Left renal pelvis (tissue), 4 donors: ENCODE measurements at places on chromosomes 1 and 21.

GRCh38 chr1:40397258-40397657 lies 23.7 kb downstream of the SMAP2 start:
- no peak for DNase-seq

DNA sequence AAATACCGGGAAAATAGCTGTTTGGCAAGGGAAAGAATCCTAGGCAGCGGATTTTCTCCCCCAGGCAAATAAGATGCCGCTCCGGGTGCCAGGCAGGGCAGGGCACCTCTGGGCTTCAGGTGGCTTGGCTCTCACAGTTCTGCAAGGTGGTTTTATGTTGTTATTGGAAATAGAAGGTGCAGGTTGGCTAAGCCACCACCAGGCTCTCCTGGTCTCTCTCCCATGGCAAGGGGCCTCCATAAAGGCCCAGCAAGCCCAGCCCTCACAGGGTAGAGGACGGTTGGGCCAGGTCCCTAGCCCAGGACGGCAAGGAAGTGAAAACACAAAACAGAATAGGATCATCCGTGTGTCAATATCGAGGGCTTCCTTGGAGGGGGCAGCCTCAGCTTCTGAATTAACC lies 37.6 kb upstream of the GPR153 start:
- DNase-seq: no peak

GRCh38 chr1:229884765-229885164 lies 182.3 kb upstream of the GALNT2 start:
- DNase-seq: no peak

- no peak for DNase-seq
These were observed 66.1 kb downstream of the TENT5C start for GRCh38 chr1:117671781-117672501.

DNA sequence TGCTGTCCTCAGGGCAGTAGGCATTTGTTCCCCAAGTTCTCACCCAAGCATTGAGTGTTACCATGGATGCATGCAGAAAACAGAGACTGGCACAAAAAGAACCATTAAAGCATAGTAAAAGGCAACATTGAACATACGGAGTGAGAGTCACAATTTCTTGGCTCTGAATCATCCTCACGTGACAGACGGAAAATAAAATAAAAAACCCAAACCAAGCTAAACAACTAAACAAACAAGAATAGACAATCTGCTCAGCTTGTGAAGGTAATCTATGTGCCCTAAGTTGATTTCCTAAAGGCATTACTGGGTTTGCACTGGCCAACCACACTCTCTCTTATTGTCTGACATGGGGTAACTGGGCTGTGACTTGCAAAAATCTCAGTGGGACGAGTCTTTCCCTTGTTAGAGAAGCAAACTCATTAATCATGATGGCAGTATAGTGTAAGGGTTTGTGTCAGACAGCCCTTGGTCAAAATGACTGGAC lies 306.0 kb downstream of the ASTN1 start:
- no peak for DNase-seq

DNA sequence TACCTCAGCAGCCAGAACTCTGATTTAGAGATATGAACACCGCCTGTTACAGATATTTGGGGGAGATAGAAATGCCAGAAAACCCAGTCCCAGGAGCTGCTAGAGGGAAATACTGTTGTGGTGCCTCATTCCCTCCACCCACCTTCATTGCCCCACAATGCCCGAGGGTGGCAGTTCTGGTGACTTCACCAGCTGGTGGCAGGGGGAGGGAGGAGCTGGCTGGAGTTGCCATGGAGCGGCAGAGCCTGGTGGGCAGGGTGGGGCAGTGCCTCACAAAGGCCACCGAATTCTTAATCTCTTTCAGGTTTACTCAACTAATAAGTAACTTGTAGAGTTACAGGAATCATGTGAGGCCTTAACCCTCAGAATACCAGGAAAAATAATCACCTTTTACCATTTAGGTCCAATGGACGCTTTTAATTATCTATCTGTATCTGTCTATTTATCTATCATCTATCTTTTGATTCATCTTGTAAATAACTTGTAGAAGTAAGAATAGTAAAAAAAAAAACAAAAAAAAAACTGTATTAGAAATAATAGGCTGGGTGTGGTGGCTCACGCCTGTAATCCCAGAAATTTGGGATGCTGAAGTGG lies 11.7 kb upstream of the S100A11 start:
- peak; percentile 61 for DNase-seq

- DNase-seq: no peak
These were observed 11.9 kb downstream of the LHX4 start for GRCh38 chr1:180241716-180242544.

- DNase-seq: no peak
These were observed 14.0 kb downstream of the KDF1 start for GRCh38 chr1:26946270-26946669.

DNA sequence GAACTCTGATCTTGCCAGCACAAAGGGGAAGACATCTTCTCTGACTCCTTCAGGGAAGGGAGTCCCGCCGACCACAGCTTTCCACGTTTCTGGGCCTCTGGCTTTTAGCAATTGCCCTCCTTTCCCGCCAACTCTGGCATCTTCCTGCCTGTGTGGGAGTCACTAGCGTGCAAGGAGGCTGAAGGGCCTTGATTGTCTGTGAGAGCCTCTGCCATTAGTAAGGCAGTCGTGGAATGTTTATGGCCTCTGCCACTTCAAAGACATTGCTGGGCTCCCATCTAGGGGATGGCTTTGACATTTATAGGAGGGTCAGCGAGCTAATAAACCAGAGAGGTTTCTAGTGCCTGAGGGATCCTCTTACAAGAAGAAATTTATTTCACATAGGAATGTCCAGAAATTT lies 14.3 kb upstream of the PROK1 start:
- DNase-seq: peak; percentile 16

DNA sequence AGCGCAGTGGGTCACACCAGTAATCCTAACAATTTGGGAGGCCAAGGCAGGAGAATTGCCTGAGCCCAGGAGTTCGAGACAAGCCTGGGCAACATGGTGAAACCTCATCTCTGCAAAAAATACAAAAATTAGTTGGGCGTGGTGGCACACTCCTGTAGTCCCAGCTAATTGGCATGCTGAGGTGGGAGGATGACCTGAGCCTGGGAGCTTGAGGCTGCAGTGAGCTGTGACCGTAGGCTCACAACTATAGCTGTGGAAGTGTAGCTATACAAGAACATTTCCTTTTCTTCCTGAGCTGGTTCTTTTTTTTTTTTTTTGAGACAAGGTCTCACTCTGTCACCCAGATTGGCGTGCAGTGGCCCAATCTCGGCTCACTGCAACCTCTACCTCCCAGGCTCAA lies 19.1 kb upstream of the ZNF697 start:
- no peak for DNase-seq

DNA sequence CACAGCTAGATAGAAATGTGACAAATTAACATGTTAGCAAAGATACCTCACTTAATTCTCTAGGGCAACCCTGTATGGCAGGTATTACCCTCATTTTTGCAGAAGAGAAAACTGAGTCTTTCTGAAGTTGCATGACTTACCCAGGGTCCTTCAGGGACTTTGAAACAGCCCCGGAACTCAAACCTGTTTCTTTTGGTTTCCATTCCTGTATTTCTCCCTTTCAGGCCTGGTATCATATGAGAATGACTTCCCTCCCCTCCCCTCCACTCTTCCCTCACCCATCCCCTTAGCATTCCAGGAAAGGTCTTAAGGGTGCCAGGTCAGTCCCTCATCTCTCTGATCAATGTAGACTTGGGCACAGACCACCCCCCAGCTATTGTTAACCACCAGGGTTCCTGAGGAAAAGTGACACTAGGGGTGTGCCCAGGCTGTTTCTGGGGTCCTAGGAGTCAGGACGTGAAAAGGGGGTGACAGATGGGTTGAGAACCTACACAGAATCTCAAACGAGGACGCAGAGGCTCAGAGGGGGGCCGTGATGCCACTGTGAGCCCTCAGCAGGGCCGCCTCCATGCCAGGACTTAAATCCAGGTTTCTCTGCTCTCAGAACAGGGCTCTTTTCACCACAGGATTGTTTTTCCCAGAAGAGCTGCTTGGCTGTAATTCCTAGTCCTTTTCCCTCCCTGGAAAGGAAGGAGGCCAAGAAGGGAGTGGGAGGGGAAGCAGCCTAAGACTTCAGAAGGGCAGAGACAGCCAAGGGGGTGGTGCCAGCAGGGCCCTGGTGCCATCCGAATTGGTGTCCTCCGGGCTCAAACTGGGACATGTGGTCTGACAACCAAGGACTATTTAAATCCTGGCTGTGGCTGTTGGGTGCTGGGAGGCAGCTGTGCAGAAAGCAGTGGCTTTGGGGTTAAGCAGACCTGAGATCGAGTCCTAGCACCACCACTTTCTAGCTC lies 2.1 kb upstream of the WASF2 start:
- DNase-seq: no peak

DNA sequence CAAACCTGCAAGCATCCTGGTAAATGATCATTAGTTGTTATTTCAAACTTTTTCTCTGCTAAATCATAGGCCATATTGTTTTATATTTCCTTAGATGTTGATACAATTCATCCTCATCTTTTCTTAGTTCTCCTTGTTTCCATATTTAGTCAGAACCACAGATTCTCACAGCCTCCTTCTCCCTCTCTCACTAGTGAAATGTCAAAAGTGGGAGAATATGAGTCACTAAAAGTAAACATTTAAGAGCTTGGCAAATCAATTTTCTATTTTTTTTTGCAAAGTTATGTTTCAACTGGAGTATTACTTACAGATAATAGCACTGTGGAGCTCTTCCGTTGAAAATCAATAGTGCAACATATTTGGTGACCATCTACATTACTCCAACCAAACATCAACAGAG lies 308.8 kb downstream of the COL11A1 start:
- DNase-seq: no peak

GRCh38 chr1:203271962-203272632 lies 33.2 kb upstream of the BTG2 start:
- DNase-seq: no peak

DNA sequence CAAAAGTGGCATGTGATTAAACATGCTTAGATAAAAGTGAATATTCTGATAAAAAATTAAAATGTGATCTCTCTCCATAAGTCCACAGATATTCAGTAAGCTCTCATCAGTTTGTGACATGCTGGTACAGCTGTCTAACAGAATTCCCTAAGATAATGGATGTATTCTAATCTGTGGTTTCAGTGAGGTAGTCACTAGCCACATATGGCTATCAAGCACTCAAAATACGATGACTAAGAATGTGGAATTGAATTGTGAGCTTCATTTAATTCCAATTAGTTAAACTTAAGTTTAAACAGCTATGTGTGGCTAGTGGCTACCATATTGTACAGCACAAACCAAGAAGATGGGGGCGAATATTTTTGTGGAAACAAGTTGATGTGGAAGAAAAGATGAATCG lies 4.1 kb upstream of the REG4 start:
- DNase-seq: no peak

- no peak for DNase-seq
These were observed 373.9 kb downstream of the VAV3 start for GRCh38 chr1:107590900-107591622.

DNA sequence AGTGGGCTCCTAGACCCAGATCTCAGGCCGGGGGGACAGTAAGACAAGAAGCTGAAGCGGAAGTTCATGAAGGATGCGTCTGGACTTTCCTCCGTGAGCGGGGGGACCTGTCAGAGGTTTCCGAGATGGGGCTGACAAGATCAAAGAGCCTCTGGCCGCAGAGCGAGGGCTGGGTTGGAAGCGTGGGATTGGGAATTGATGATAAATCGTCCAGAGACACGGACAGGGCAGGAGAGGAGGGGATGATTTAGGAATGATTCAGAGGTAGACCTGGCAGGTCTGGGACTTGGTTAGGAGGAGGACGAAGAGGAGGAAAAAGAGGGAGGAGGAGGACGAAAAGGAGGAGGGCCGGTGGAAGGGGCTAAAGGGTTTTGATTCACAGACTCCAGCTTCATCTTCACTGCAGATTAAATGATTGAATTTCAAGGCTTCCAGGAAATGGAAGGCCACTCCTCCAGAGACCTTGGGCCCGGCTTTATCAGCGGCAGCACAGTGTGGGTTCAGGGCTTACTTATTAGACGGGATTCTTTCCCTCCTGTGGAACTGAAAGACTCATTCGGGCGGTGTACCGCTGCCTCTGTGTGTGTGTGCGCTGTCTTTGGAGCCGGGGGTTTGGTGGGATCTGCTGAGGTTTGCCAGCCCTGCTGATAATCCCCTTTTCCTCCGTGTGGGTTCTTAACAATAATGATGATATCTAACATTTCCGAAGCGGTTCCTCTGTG lies 85.7 kb upstream of the SLC45A1 start:
- no peak for DNase-seq
